Activated T-cell treated with anti-CD3 and anti-CD28 coated beads, Interleukin-2, amount 50 U/mL, for 48 hours (primary cell): ENCODE measurements at places on chromosomes 1 and 21.

DNA sequence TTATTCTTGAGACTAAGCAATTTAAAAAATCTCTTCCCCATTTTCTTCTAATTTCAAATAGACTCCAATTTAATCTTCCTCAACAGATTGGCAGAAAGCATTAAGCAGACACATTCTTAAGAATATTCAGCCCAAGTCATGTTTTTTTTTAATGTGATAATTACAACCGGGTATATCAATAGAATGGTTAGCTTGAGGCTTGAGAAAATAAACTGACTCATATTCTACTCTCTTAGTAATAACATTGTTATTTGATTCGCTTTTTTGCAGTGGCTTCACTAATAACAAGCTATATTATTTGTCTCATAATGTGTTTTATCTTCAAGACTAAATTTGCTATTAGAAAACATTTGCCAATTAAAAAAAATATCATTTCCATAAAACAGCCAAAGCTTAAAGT, 488.6 kb upstream of the RGS18 start:
- no peak for DNase-seq

DNA sequence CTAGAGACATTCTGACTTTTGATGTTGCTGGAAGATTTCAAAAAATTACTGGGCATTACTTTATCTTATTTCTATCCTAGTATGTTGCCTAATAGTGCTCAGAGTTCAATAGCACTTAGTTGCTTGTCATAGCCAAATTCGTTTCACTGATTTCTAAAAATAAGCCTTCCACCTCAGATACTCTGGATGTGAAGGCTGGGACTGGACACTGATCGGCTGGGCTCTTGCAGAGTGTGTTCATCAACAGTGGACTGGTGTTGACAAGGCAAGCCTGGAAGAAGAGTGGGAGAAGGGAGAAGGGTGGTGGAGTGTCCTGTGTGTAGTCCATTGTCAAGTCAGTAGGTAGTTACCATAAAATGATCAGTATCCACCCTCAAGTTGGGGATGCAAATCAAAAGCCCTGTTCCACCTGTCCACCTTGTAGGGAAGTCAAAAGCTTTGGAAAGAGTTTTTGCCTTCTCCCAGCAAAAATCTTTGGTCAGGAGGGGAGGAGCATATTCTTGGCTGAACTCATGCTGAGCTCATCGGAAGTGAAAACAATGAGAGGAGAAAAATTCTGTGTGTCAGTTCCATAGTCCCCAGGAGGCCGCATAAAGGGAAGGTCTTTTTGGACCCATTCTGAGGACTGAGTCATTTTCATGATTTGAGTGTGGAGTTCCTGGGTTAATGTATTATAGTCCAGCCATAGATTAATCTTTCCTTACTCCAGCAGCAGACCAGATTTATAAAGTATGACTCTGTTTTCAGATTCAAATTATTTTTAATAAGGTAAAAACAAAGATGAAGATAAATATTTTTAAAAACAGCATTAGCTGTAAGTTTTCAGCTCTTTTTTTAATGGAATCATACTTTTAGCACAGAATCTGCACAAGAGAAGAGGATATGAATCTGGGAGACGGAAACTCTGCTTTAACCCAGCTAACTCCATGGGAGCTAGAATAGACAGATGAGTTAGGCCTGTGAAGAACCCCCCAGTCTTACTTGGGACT, 99.5 kb upstream of the BMP8A start:
- no peak for DNase-seq

- DNase-seq, result no peak
Measured at GRCh38 chr1:180163041-180163440, 8.4 kb downstream of the QSOX1 start.

GRCh38 chr1:121522061-121522759, 337.4 kb downstream of the SRGAP2C start:
- no peak for DNase-seq

GRCh38 chr1:187911820-187912219, 1083.1 kb downstream of the PLA2G4A start:
- no peak for DNase-seq
